ENCODE measurements at places on chromosomes 16 and 17.

DNA sequence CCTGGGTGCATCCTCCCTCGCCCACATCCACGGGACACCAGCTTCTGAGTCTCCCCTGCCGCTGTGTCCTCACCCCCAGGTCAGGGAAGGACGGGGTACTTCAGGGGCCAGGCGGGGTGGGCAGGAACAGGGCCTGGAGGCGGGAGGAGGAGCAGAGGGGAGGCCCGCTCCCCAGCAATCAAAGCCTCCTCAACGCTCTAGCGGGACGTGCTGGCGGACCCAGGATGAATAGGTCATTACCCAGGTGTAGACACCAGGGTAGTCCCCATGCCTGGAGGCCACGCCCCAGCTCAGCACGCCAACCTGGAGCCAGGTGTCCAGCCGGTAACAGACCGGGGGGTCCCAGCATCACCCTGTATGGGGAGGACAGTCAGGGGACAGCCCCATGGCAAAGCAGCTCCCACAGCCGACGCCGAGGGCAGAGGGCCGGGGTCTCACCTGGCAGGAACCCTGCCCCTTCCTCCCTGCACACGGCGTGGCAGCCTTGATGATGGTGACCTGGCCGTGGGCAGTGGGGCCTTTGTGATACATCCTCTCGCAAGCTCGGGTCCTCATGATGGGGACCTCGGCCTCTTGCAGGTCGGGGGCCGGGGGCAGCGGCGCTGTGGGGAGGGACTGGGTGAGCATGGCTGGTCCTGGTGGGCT lies 24.2 kb downstream of the TPSD1 start:
- no peak for DNase-seq

GRCh38 chr17:74987909-74988711 lies 678 bp downstream of the CDR2L start:
- no peak for DNase-seq

- DNase-seq = no peak
These were observed 5.6 kb downstream of the PHB1 start for GRCh38 chr17:49409066-49409465.

DNA sequence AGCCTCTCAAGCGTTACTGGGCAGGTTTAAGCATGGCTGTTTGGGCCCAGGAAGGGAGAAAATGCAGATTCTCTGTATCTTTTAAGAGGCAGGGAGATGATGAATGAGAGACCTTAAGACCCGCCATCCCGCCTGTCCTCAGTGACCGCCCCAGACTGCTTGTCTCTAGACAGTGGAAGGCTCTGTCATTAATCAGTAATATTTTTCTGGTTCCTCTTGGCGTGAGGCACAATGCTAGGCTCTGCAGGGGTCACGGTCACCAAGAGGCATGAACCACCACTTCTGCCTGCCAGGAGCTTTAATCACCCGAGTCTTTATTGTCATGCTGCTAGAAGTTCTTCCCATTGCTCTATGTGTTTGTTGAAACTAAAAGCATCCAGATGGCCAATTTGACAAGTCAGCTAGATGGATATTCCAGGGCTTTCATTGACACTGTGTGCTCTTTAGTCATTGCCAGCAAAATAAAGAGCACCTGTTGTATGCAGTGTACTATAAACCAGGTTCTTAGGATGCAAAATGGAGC lies 3.2 kb downstream of the SLC6A2 start:
- no peak for DNase-seq

DNA sequence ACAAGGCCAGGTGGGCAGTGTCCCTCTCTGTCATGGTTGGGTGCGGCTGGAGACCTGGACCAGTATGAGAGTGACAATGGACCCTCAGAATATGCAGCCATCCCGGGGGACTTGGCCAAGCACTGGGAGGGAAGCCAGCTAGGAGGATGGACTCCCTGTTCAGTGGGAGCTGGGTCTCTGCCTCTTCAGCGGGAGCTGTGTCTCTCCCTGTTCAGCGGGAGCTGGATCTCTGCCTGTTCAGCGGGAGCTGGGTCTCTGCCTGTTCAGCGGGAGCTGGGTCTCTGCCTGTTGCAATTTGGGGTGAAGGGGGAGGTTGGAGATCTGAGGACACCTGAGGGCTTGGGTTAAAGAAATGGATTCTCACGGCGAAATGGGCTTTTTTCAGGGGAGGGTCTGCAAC lies 3.8 kb upstream of the PRSS33 start:
- no peak for DNase-seq

DNA sequence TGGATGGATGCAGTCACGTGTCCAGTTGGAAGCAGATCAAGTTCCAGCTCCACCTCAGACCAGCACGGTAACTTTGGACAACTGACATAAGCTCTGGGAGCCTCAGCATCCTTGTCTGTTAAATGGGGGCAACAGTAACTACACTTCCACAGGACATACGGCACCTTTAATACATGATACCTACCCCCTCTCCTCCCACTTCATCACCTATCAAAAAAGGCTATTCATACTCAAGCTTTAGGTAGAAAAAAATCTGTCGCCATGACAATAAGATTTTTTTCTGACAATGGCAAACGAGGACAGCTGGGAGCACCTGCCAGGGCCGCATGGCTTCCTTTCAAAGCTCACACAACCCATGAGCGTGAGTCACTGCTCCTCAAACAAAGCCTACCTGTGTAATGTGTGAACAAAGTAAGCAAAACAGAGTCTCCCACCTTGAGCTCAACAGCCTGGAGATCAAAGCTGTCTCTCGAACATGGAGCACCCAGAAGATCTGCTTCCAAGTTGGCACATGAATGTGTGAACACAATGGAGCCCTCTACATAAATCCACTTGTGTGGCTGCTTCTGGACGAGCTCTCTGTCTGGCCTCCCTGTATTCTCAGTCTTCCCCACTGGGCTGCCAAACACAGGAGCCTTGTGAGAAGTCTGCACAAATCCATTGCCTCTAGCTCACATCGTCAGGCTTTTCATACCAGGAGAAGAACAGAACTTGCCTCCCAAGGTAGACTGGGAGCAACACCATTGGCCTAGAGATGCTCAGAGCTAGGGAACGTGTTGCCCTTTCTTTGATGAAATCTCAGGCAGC lies 459.7 kb downstream of the SOX9 start:
- DNase-seq = no peak

DNA sequence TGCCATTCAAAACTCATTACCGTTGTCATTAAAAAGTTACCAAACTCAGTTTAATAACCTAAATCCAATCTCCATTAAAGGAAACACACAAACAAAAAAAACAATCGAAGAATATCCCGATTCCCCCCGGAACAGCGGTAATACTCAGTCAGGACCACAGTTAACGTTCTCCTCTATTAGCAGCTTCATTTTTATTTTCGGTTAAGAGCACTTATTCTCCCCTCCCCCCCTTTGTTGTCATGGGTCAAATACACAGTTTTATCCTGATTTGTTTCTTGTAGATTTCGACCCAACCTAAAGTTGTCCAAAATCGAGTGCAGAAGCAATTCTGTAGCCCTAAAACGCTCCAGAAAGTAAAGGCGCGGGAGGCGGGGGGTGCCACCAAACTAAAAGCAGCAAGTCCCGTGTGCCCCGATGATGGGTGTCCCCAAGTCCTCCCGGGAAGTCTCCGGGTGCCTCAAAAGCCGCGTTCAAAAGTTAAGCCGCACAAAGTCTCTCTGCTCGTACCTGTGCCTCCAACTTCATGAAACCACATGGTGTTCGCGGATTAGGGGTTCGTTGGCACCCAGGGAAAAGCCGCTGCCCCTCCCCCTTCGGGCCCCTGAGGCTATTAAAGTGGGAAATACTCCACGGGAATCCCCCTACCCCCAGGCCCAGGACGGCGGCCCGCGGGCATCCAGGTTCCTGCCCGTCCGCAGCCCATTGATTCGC lies 996 bp downstream of the SUMO2 start:
- DNase-seq = no peak

DNA sequence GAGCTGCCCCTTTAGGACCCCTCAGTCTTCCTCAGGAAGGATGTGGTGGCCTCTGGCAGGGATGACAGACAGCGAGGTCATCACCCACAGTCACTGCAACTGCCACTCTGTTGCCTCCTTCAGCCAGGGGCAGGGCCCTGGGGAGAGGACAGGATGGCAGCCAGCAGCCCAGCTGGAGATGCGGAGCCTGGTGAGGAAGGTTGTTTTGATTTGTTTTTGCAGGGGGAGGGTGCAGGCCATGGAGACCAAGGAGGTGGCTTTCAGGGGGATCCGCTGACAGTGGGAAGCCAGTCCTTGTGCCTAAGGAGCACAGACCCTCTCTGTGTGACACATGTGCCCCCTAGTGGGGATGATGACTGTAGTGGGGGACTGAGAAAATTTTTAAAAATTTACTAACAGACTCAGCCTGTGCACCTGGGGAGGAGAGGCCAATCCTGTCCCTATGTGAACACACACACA lies 7.4 kb downstream of the PRCD start:
- DNase-seq = peak; percentile 56

DNA sequence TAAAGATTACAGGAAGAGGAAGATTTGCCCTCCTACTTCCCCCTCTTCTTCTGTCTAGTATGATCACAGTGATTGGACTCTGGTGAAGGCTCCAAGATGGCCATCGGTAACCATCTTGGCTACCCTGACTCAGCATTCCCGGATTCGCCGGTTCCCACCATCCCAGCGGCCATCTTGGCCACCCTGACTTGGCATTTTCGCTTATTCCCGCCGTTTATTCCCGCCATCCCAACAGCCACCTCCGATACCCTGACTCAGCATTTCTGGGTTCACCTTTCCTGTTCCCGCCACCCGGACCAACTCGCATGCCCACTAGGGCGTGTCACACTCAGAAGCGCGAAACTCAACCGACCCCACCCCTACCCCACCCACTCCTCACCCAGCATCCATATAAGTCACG lies 95.4 kb upstream of the GRIN2A start:
- no peak for DNase-seq

- no peak for DNase-seq
These were observed 8.3 kb downstream of the ALKBH5 start for GRCh38 chr17:18191967-18192366.

GRCh38 chr16:81821436-81822128 lies 42.5 kb downstream of the PLCG2 start:
- DNase-seq = no peak

DNA sequence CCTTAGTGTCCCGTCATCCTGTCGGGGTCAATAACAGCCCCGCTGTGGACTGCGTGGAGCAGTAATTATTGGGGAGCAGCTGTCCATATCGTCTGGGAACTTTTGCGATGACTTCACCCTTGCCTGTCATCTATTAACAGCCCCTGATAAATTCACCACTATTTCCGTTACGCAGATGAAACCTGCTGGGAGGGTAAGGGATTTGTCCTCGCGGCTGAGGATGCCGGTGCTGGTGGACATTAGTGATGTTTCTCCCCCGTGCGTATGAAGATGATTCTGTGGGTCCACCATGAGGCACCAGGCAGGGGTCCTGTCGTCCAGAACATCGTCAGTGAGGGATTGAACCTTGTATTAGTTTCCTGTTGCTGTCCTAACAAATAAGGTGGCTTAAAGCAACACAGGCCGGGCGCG lies 1.0 kb downstream of the FLYWCH2 start:
- DNase-seq = no peak

DNA sequence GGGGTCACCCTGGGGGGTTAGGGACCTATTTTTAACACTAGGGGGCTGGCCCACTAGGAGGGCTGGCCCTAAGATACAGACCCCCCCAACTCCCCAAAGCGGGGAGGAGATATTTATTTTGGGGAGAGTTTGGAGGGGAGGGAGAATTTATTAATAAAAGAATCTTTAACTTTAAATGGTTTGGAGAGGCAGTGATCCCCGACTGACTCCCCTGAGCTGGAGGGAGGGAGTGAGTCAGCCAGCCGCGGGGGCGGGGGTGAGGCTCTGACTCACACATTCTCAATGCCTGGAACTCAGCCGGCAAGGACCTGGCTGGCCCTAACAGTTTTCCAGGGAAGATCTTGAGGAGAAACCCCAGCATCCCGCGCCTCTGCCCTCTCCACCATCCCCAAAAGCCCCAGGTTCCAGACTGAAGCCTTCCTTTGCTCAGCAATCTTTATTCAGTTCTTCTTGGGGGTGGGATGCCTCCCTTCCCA lies 1.5 kb downstream of the HCFC1R1 start:
- DNase-seq = peak; percentile 31

GRCh38 chr16:70418274-70418992 lies 20.5 kb downstream of the ST3GAL2 start:
- DNase-seq = no peak

DNA sequence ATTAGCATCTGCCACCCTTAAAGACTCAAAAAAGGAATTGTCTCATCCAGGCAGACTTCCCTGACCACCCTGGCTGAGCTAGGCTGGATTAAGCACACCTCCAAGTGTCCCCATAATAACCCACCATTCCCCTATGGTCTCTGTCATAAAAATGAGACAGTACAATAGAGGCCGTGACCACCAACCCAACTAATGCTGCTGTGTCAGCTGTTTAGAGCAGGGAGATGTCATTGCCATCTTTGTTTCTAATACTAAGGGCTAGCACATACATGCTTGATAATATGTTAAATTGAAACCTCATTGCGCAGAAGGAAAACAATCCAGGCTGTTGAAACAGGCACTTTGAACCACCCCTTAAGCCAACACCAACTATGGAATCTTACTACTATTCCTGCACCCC lies 7.2 kb upstream of the ADAMTS18 start:
- no peak for DNase-seq
